CD4-positive, alpha-beta memory T cell (primary cell): ENCODE measurements at places on chromosomes 3 and 15.

DNA sequence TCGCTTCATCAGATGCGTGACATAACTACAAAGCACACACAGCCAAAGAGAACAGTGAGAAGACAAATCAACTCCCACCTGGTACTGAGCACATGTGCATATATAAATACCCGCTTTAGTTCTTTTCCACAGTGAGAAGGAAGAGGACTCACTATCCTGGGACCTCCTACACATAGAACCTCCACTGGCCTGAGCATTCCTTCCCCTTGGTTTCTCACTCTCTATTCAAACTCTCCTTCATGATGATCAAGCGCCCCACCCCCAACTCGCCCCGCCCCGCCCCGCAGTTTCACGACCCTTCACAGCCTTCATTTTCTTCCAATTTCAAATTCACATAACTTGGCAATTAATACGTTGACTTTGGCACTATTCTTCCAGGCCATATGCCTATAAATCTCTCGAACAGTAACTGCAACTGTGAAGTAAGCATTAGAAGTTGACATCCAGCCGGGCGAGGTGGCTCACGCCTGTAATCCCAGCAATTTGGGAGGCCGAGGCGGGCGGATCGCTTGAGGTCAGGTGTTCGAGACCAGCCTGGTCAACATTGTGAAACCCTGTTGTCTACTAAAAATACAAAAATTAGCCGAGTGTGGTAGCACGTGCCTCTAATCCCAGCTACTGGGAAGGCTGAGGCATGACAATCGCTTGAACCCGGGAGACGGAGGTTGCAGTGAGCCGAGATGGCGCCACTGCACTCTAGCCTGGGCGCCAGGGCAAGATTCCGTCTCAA is 1.1 kb downstream of the RPS17 start:
- DNase-seq: no peak

- DNase-seq: no peak
Measured at GRCh38 chr3:42179110-42179725, 86.8 kb downstream of the CCK start.

- no peak for DNase-seq
Measured at GRCh38 chr3:23880703-23881339, 36.0 kb downstream of the NKIRAS1 start.

- no peak for DNase-seq
Measured at GRCh38 chr15:26767169-26767670, 5.6 kb downstream of the GABRB3 start.

DNA sequence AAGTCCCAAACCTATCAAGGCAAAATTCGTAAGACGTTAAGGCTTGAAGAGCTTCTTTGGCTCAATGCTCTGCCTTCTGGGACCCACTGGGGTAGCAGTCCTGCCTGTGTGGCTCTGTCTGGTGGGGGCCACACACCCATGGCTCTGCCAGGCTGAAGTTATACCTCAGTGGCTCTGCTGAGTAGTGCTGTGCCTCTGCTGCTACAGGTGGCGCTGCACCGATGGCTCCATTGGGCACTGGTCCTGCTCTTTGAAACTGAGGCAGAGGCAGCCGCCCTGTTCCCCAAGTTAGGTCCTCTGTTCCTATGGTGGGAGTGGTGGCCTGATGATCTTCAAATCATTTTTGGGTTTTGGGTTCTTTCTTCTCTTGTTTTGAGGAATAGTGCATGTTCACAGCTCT is 68.0 kb upstream of the AP4E1 start:
- DNase-seq: no peak

- no peak for DNase-seq
Measured at GRCh38 chr15:27491666-27492621, 521.0 kb downstream of the GABRG3 start.

DNA sequence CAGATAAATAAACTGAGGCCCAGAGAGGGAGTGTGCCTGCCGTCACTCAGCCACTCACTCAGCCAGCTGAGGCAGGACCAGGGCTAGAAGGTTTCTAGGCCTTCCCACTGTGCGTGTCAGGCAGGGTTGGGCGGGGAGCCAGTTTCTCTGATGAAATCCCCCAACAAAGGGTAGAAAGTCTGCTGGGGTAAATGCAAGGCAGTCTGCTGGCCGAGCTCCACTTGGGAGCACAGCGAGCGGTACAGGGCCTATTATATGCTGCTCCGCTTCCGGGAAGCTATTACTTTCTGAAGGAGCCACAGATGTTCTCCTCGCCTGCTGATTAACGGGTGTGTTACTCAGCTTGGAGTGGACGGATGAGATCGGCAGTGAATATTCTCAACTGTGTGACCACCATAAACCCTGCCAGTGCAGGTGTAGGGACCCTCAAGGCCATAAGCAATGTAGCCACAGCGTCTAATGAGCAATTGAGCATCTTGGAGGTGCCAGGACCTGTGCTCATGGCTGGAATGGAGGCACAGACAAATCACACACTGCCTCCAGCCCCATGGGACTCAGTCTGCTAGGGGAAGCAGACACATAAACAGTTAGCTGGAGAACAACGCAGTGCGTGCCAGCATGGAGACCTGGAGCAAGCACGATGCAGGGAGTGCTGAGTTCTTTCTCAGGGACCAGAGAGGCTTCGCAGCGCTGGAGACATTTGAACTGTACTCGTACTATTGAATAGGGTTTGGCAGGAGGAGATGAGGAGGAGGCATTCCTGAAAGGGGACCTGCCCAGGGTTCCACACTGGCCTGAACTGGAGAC is 42.1 kb downstream of the CORO2B start:
- no peak for DNase-seq

- DNase-seq: no peak
Measured at GRCh38 chr3:127712881-127713771, 40.4 kb downstream of the ABTB1 start.

DNA sequence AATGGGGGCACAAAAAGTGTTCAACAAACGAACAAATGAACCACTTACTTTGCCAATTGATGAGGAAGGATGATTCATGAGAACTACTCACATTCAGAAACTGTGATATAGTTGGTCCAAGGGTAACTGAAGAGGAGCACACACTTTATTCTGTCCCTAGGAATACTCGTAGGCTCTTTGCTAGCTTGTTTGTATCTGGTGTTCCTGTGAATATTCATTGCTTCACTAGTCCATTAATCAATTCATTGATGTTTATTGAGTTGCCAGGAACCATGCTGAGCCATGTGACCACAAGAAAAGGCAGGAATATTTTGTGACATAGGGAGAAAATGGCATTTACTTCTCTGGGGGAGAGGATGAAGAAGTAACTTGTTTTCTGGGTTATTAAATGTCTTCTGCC is 338.3 kb downstream of the IL20RB start:
- DNase-seq: no peak

GRCh38 chr3:3665961-3666640 is 133.1 kb upstream of the LRRN1 start:
- no peak for DNase-seq

GRCh38 chr3:157931517-157931916 is 174.7 kb downstream of the SHOX2 start:
- no peak for DNase-seq

GRCh38 chr3:15205934-15206661 is at the start of gene CAPN7:
Gene CAPN7 (plus strand): TSS chr3:15206246. CDS start chr3:15206496, 250 bp downstream.
- DNase-seq: peak; percentile 93

DNA sequence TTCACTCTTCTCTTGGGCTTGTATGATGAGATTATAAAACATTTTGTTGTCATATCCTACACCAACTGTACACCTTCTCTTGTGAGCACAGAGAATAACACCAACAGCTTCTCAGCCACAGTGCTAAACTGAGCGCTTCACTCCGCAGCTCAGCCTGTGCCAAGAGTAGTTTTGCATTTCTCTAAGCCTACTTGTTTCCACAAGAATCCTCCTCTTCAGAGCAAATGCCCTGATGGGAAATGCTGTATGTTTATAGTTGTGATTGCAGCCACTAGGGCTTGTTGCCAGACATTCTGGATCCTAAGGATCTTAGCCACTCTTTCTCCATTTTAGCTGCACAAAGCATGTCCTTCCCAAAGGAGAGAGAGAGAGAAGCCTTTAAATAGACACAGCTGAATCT is 138.8 kb upstream of the PLXND1 start:
- no peak for DNase-seq

DNA sequence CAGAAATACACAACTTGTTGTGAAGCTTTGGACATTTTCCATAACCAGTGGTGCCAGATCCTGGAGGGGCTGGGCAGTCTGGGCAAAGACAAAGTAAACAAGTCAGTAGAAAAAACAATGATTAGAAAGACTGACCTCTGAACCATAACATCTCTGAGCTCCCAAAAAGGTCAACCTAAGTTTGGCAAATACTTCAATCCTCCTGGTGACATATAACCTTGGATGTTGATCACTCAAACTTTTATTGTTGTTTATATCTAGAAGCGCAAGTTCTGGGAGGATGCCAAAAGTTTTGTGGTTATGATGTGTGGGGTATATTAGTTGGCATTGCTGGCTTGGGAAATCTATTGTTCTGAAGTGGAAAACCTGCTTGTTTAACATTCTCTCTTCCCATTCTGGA is 257.7 kb downstream of the DIPK2A start:
- DNase-seq: no peak

DNA sequence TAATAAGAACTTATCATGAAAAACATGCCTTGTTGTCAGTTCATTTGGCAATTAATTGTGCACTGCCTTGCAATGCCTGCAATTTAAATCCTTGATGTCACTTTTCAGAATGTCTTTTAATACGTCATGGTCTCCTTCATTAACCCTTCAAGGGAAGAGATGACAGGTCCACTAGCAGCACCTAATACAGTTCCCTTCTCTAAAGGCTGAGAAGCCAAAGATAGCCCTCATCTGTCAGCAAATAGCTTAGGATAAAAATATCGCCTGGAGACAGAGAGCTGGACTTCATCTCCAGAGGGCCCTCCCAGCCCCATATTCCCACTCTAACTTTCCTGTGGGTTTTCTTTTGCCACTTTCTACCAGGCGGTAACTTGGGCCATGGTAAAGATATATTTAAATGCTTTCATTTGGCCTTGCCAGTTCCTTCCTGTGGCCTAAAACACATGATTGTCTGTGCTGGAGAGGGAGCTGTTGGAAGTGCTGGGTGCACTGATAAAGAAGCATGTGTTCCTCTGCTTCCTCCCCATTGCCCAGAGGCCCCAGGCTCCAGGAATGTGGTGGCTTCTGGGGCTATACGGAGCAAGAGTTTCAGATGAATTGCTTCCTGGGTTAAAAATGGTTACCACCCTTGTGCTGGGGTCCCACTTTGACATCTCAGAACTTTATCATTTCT is 76.3 kb upstream of the UMPS start:
- no peak for DNase-seq

DNA sequence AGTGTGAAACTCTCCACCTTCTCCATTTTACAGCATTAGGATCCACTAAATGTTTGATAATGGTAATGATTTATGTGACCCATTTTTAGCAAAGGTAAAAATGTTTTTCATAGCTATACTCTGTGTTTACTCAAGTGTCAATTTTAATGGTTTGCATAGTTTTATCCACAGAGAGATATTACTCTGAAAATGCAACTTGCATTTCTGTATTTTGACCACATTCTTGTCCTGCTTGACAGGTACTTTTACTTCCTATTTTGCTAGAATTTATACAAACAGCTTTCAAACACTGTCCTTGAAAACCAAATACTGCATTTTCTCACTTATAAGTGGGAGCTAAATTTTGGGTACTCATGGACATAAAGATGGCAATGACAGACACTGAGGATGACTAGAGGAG is 62.9 kb downstream of the SERPINI1 start:
- no peak for DNase-seq

DNA sequence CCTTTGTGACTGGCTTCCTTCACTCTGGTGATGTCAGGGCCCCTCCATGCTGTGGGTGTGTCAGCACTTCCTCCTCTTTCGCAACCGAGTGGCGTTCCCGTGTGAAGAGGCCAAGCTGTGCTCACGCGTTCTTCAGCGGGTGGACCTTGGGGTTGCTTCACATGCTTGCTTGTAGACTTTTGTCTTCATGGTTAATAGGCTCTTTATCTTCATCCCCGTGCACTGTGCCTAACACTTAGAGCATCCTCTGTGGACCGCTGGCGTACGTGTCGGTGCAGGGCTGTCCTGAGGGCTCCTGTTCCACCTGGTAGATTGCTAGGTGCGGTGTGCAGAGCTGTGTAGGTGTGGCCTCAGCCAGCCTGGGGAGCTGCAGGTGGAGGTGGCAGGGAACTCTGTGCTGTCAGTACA is 182.3 kb downstream of the OR4M2 start:
- DNase-seq: peak; percentile 56

DNA sequence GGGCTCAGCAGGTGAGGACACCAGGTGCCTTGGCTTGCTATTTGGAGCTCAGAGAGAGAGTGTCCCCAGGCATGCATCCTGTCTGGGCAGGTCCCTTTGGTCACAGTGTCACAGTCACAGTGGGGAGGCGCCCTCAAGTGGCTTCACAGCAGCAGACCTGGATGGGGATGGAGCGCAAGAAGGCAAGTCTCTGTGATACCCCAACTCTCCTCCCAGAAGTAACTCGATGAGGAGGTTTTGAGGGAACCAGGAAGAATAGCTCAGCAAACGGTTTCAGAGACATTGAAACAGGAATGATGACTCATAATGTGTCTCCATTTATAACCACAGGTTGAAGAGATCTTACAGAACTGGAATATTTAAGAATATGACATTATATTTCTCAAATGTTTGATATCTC is 66.5 kb upstream of the SH3GL3 start:
- DNase-seq: no peak

DNA sequence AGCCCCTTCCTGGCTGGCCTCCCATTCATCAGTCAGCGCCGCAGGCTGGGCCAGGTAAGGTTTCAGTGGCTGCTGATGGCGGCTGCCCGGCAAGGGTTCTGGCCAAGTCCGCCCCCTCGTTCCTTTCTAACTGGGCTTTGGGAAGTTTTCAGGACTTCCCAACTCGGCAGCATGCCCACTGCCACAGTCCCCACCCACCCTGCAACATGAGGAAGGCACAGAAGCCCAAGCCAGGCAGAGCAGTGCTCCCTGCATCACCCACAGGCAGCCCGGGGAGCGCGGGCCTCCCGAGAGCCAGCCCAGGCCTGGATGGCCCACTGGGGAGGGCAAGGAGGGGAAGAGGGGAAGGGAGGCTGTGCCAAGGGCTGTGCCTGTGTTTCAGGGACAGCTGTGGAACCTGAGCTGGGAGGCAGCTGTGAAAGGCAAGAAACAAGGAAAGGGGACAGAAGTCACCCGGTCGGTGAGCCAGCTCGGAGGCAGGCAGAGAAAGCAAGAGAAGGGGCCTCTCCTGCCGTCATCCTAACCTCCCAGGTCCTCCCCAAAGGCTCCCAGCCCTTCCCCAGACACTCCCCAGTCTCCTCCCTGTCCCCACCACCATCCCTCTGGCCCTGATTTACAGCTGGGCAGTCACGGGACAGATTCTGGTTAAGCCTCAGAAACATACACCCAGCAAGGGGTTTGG is 73.9 kb downstream of the CPN2 start:
- DNase-seq: no peak

- no peak for DNase-seq
Measured at GRCh38 chr3:115494826-115495225, 128.5 kb upstream of the GAP43 start.

DNA sequence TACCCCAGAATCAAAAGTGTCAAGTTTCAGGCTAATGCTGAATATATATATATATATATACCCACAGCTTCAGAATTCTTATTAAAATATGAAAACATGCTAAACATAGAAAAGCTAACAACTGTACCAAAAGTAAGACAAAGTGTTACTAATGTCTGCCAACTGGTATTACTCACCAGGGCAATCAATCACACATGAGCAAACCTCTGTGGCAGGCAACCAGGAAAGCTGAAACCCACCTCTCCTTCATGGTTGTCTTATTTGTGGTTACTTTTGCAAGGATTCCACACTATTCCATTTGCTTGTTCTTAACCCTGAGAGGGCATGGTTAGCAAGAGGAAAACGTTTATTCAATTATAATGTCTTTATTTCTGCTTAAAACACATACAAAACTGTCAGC is 512.3 kb upstream of the MDFIC2 start:
- DNase-seq: no peak

- no peak for DNase-seq
Measured at GRCh38 chr3:31738412-31738811, 205.7 kb downstream of the STT3B start.

- DNase-seq: no peak
Measured at GRCh38 chr15:40048211-40048792, 9.3 kb upstream of the SRP14 start.
